Cerebellar cortex (tissue), 1 donor: ENCODE measurements at places on chromosomes 2 and 18.
A peak's percentile ranks its signal among the peaks of the same experiment; 100 is the strongest.

- no peak for DNase-seq
Measured at GRCh38 chr18:26746398-26746797, 119.1 kb downstream of the AQP4 start.

- no peak for DNase-seq
Measured at GRCh38 chr2:17208511-17208910, 309.7 kb downstream of the RAD51AP2 start.

DNA sequence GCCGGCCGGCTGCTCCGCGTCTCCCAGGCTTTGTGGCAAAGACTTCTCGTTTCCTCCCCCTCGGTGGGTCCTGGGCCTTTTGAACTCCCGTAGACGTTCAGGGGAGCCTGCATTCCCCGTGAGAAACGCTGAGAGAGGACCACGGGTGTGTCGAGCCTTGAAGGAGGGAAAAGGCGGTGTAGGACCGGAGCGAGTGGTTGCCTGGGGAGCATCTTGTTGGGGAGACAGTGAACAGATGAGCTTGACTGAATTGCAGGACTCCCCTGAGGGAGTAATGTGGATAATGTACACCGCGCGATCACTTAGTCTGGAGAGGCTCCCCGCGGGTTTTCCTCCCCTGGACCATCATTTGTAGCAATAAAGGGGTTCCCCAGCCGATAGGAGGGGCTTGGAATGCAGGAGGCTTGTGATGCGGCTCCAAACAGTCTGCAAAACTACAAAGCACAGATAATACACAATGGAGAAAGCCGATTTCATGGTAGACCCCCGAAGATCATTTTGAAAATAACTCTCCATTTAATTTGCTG, 769 bp downstream of the ALMS1 start:
- DNase-seq: no peak

DNA sequence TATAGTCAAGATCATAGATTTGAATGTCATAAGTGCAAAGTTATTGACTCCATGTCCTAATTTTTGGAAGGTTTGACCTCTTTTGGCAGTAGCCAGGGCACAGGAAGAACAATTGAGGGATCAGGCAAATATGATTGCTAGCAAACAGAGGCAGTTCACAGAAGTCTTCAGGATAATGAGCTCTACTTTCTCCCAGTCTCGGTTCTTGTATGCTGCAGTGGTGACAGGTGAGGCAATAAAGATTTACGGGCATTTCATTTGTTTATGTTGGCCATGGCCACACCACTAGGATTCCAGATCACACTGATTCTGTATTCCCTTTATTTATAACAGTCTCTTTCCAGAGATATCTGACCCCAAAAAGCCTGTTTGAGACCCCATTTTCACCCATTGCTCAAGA, 137.5 kb downstream of the UBR3 start:
- no peak for DNase-seq

DNA sequence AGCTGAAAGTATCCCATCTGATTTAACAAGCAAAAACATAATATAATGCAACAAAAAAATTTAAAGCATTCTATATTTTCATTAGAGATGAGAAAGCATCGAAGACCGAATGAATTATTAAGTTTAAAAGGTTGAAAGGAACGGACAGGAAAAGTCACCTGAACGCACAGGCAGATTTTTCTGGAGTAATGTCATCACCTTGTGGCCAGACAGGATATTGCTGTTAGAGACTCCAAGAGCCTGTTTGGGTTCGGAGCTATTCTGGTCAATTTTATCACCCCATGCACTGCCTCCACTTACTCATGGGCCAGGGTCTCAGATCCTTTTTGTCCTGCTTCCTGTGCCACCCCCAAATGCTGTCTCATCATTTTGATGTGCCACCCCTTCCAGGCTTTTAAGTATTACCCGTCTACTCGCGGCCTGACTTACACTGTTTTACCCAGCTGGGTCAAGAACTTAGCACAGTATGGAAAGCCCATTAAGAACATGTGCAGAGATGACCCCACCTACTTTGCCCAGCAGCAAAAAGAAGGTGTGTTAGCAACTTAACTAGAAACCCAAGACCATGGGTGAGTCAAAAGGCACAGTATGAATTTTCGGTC, 27.3 kb downstream of the GKN2 start:
- peak; percentile 41 for DNase-seq

DNA sequence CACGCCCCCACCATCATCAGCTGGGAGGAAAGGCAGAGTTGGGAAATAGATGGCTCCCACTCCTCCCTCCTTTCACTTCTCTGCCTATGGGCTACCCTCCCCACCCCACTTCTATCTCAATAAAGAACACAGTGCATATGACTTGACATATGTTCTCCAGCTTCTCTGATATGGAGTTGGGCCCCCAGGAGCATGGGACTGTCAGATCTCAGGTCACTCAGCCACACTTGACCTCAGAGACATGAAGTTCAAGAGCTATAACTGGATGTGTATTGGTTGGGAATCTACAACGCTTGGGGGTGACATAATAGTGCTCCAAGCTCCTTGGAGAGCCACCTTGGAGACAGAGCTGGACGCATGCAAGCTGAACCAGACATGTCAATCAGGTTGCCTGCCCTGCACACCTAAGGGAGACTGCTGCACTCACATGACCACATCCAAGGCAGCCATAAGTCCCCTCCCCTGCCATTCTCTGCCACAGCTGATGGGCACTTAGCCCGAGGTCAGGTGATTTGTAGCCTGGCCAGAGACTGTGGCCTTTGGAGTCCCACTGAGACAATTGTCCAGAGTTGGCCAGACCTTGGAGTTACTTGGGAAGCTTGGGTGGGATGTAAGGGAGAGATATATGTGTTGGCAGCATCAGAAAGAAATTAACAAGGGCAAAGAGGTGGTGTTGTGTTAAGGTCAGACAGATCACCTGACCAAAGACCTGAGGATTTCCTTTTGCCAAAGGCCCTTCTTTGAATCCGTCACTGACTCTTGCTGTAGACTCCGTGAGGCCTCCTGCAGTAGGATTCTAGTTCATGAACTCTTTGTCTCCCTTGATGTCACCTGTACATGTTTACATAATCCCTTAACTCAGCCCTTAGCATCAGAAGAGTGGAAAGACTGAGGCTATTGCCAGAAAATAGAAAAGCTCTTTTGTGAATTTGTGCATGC, 3.7 kb downstream of the INHA start:
- DNase-seq: no peak

DNA sequence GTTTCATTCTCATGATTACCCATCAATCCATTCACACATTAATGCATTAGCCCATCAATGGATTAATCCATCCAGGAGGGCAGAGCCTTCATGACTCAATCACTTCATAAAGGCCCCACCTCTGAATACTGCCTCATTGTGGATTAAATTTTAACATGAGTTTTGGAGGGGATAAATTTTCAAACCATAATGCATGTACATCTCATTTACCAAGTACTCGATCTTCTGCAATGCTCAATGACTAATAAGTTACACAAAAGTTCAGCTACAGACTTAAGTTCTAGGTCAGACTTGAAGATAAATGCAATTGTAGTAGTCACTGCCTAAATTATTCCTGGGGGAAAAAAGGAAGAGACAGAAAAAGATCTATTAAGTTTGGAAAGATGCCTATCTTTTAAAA, 120.0 kb upstream of the OSR1 start:
- DNase-seq: no peak

DNA sequence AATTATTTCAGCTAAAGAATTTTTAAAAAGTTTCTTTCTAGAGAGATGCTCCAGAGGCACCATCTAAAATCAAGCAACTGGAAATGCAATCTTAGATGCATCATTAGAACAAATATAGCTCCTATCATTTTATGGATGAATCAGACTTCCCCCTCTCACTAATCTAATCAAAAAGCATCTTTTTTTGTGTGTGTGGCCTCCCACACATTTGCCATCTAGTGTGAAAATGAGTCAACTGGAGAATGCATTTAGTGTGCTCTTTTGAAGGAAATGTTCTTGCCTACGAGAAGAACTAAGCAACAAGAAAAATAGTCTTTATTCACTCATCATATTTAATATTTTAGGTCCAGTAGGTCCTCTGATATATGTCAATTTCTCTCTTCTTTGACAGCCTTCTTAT, 39.5 kb upstream of the FIGN start:
- DNase-seq: no peak

GRCh38 chr2:66189553-66189952, 245.4 kb upstream of the MEIS1 start:
- DNase-seq: no peak

DNA sequence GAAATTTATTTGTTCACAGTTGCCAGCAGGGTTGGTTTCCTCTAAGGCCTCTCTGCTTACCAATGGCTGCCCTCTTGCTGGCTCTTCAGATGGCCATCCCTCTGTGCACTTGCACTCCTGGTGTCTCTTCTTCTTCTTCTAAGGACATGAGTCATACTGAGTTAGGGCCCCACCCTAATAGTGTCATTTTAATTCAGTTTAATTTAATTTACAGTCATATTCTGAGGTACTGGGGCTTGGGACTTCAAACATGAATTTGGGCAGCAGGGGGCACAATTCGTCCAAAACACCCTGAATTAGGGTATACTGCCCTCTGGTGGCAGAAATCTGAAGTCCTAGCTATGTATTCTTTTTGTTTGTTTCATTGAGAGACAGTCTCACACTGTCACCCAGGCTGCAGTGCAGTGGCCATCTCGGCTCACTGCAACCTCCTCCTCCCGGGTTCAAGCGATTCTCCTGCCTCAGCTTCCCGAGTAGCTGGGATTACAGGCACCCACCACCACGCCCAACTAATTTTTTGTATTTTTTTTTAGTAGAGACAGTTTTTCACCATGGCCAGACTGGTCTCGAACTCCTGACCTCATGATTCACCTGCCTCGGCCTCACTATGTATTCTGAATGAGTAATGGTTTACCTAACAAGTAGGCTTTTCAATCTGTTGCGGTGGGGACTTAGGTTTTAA, 19.8 kb downstream of the SLC4A1AP start:
- peak; percentile 85 for DNase-seq
